ENCODE measurements at places on chromosomes 12 and 14.

GRCh38 chr14:103472939-103473338 is 49.7 kb downstream of the CKB start:
- no peak for DNase-seq

GRCh38 chr12:53591301-53592206 is 34.6 kb downstream of the ATF7 start:
- DNase-seq = no peak

- no peak for DNase-seq
These were observed 92.1 kb downstream of the LRRC74A start for GRCh38 chr14:76918256-76918781.

DNA sequence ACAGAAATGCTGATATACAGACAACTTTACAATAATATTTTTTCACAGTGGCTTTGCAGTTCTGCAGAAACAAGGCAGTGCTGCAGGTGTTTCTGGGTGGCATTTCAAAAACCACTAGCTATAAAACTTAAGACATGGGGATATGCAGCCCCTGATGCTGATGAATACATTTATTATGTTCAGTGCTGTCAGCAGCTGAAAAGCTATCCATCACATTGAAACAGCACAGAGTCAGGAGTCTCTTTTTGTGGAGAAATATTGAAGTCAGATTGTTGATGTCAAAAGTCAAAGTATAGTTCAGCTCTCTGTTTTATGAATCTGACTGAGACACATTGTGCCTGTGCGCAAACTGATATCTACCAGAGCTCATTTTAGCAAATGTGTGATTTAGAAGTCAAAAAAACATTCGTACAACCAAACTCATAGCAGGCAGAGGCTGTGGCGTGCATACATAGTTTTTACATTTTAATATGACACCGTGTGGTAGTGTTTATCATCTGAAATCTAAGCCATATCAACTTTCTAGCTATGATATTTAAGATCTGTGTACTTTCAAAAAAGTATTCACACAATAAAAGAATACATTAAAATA is 467.6 kb downstream of the PRKD1 start:
- DNase-seq = no peak

- no peak for DNase-seq
These were observed 63.8 kb upstream of the ACTN1 start for GRCh38 chr14:69042787-69043444.
